ENCODE measurements at places on chromosomes 12 and 14.
A peak's percentile ranks its signal among the peaks of the same experiment; 100 is the strongest.

GRCh38 chr12:6967651-6968100 lies 2.8 kb downstream of the PHB2 start:
- no peak for DNase-seq

GRCh38 chr14:105480807-105481801 lies 5.6 kb upstream of the CRIP1 start:
- peak; percentile 91 for DNase-seq

DNA sequence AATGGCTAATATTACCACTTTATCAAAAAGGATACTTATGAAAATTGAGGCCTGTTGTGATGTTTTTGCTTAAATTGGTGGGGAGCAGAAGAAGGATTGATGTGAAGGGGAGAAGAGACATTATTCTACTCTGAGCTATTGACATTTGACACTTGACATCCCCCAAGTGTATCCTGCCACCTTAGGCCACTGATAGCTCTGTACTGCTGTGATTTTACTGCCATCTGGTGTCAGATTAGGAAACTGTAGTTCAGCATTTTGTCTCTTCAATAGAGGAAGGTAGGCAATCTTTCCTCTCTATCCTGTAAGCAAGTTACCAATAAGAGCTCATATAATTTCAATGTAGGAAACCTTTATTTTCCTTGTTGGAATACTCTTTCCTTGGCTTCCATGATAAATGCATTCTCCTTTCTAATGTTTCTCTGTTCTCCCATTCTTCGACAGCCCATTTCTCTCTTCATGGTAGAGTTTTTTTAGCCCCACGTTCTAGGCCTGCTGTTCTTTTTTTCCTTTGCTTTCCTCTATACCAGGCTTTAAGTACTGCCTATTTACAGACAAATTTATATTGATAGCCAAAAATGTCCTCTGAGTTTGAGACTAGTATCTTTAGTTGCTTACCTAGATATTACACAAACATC lies 46.3 kb downstream of the PPHLN1 start:
- DNase-seq, result peak; percentile 25

DNA sequence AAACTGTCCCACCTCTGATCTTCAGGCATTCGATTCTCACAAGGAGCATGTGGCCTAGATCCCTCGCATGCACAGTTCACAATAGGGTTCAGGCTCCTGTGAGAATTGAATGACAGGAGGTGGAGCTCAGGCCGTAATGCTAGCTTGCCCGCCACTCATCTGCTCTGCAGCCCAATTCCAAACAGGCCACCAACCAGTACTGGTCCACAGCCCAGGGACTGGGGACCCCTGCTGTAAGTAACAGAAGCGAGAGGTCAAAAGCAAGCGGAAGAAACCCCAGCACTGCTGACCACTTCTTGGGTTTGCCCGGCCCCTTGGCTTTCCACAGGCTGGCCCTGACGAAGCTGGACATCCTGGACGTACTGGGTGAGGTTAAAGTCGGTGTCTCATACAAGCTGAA lies 8.5 kb upstream of the SIVA1 start:
- no peak for DNase-seq

DNA sequence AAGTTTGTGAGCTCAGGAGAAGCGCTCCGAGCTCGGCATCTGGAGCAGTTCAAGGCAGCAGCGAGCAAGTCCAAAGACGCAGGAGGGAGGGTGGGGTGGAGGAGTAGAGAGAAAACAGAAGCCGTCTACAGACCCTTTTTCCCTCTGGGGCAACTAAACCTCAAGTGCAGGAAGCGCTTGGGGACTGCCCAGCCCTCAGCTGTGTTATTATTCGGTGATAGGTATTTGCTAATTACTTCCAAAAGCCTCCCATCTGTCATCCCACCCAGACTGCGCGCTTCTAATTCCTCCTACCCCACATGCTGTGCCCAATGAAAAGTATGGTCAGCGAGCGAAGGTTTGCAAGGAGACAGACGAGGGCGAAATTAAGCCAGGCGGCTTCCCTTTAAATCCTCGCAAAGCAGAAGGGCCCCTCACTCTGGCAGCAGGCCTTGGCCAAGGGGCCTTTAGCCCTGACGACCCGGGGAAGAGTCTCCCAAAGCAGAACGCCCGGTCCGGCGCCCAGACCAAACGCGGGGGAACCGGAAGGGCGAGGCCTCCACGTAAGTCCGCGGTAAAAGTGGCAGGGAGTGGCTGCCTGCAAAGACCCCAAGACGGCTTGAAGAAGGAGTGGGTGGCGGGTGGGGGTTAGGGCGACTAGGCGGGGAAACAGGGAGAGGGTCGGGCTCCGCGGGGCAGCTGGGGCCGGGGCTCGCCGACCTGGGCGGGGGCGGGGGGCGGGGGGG lies 507 bp upstream of the CD9 start:
- no peak for DNase-seq

- no peak for DNase-seq
Observed at GRCh38 chr12:1552171-1552570, 42.2 kb downstream of the FBXL14 start.

DNA sequence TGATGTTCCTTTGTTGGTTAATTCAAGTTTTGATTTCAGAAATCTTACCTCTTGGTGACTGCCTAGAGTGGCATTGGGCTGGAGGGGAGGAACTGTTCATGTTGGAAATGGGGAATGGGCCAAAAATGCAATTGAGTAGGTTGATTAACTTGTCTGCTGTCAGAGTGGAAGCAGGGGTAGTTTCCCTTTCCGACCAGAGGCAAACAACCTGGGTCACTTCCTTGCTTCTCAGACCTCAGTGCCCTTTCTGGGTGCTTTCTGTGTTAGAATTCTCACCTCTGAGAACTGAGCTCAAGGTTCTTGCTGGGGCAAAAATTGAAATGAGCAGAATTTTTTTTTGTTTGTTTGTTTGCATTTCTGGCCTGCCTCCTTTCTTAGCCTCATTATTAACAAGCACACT lies 2.3 kb upstream of the M6PR start:
- no peak for DNase-seq

GRCh38 chr12:120722784-120723183 lies 2.8 kb upstream of the ACADS start:
- no peak for DNase-seq

- DNase-seq, result no peak
Observed at GRCh38 chr14:64520699-64521098, 16.1 kb downstream of the ZBTB1 start.

GRCh38 chr12:46390881-46391280 lies 18.3 kb upstream of the SLC38A2 start:
- DNase-seq, result no peak

- no peak for DNase-seq
Observed at GRCh38 chr12:70772836-70773235, 135.6 kb upstream of the PTPRB start.

DNA sequence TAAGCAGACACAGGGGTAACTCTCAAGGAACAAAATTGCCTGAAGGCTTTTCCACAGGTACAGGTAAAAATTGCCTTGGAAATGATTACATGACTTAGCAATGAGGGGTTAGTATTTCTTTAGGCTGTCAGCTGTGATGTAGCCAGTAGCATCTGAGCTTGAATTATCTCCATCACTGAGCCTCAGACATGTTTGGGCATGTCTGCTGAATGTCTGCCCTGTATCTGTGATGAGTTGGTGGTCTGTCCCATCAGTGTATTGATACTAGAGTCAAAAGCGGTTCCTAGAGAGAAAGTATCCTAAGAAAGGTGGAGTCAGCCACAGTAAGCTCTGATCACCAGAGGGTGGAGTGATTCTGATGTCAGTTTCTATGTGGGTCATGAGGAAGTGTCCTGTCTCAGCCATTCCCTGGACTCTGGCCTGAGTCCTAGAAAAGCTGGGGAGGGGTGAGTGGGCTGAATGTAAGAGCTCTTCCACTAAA lies 16.3 kb downstream of the AKAP6 start:
- DNase-seq, result no peak

GRCh38 chr14:24806061-24806678 lies 172.2 kb upstream of the GZMB start:
- peak; percentile 4 for DNase-seq

GRCh38 chr14:23306412-23307145 lies at the start of gene BCL2L2:
Gene BCL2L2, plus strand, starts transcription at chr14:23306833. Its CDS starts 935 bp downstream, at chr14:23307768.
- DNase-seq, result no peak

GRCh38 chr14:101878822-101879528 lies 85.4 kb upstream of the DYNC1H1 start:
- no peak for DNase-seq

DNA sequence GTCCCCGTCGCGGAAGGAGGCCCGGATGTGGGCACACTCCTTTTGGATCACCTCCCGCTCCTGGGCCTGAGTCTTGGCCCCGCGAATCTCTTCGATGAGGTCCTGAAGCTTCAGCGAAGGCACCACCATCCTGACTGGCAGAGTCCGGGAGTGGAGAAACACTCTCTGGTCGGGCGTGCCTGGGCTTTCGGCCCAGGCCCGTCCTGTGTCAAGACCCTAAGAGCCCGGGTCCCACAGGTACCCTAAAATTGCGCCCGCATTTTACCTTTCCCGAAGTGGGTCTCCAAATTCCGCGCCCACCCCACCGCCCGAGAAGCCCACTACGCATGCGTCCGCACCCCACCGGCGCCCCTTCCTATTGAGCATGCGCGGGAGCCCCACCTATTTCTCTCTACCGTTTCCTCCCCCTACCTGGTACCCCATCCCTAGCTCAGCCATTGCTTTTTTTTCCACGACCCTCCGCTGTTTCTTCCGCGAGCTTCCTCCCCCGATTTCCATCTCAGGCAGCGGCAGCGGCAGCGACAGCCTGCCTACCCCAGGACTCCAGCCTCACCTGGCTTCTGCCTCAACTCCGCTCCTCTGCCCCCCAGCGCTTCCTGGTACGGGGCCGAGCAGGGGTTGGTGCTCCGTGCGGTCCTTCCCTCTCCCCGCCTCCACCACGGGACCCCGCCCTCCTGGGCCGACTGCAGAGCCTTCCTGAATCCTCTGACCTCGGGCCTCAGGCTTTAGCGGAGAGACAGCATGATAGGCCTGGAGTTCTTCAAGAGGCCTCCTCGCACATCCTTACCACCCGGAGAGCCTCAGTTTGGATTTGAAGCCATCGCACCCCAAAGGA lies at the start of gene AP1G2:
Gene AP1G2 (minus strand): TSS at position 606 of the 835 bp plus-strand sequence. CDS start 477 bp downstream, at position 129.
- DNase-seq, result peak; percentile 83

DNA sequence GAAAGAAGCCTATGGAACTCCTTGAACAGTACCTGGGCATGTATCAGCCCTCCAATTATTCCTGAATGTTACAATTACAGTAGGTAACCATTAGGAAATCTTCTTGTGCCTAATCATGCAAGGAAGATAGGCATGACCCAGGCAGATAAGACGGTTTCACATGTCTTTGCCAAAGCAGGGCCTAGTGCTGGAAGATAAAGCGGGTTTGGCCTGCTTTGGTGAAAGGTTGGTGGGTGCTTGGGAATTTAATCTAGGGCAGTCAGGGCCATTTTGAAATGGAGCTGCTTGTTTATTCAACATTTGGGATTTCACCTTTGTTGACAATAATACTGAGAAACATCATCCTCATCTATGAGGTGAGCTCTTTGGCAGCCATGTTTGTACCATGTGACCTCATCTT lies 12.5 kb upstream of the SRSF5 start:
- no peak for DNase-seq

DNA sequence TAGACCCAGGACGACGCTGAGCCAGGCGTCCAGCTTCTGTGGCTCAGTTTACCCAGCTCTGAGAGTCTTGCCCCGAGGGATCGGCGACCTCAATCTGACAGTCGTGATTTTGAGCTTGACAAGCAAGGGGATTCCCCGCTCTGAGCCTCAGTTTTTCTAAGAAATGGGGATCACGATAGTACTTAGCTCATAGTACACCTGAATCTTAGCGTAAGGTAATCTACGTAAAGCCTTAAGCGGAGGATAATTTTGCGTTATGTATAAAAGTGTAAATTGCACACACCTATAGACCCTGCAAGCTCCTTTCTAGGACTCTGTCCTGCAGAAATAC lies 285 bp downstream of the MVK start:
- DNase-seq, result no peak

- no peak for DNase-seq
Observed at GRCh38 chr14:101449114-101449513, 112.2 kb upstream of the DIO3 start.

DNA sequence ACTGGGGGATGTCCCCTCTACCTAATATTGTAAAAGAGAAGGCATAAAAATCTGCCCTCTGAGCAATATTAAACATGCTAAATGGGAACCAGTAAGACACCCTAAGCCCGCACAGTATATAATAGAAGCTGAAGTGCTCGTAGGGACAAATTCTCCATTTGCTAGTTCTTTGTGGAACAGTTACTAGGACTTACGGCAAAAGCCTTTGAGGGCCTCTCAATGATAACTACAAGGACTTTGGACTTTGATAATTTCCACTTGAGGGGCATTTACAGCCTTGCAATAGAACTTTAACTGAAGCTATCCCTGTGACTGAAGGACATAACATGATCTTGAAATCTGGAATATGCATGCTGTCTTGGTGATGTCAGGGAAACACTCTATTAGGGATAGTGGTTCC lies 111.5 kb upstream of the IFNG-AS1 start:
- DNase-seq, result no peak

GRCh38 chr12:39935275-39935674 lies 170.6 kb downstream of the SLC2A13 start:
- no peak for DNase-seq

- DNase-seq, result no peak
Observed at GRCh38 chr12:76914102-76914859, 35.5 kb upstream of the CSRP2 start.

- no peak for DNase-seq
Observed at GRCh38 chr12:48078901-48079300, 27.0 kb downstream of the SENP1 start.

DNA sequence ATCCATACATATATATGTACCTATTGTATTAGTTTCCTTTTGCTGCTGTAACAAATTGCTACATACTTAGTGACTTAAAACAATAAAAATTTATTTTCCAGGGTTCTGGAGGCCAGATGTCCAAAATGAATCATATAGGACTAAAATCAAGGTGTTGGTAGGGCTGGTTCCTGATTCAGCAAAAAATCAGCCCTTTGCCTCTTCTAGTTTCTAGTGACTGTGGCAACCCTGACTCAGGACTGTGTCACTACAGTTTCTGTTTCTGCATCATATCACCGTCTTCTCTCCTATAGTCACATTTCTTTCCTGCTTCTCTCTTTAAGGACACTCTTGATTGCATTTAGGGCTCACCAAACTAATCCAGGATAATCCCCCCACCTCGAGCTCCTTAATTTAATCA lies 386.3 kb upstream of the TBX3 start:
- no peak for DNase-seq

DNA sequence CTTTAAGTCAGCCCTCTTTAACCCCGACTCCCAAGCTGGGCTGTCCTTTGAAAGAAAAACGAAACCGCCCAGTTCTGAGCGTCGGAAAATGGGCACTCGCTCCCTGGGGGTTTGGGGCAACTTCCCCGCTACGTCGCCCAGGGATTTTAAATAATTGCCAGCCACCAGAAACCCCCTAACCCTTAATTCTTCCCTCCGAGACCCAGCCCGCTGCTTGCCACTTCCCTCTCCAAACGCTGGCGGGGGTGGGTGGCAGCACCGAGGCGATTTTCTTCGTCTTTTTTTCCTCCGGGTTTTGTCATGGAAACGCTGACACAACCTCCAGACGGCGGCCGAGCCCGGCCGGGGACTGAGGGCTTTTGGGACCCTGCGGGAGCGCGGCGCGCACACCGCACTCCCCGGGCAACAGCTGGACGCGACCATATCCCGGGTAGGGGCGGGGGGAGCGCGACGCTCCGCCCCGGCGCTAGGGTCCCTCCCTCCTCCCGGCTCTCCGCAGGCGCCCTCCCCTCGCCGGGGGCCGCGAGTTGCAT lies at the start of gene CHST11:
Gene CHST11 (plus strand): TSS at position 532 of the 533 bp plus-strand sequence.
- peak; percentile 72 for DNase-seq

GRCh38 chr12:89016970-89017778 lies 335.1 kb downstream of the DUSP6 start:
- no peak for DNase-seq

Data from activated CD4-positive, alpha-beta T cell treated with anti-CD3 and anti-CD28 coated beads, Interleukin-2, amount 50 U/mL, for 24 hours (primary cell).